ENCODE measurements at places on chromosomes 12 and 14. TPM values are rescaled to one million over a fixed set of nuclear protein-coding genes. Genes with fewer than 3 reads are reported as not detected.
A peak's percentile ranks its signal among the peaks of the same experiment; 100 is the strongest.

DNA sequence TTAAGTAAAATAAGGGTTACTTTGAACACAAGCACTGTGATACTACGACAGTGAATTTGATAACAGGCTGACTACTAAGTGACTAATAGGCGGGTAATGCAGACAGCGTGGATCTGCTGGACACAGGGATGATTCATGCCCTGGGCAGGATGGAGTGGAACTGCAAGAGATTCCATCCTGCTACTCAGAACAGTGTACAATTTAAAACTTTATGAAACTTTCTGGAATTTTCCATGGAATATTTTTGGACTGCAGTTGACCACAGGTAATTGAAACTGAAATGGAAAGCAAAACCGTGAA, 46.0 kb downstream of the YEATS4 start:
- H3K27me3 ChIP-seq = no peaks in the 10 kb centered on the region
- H3K36me3 ChIP-seq = peaks cover 13% of the 10 kb centered on the region
- H3K4me1 ChIP-seq = no peaks in the 10 kb centered on the region
- H3K4me3 ChIP-seq = no peak overlapping the region
- no peak overlapping the region for H3K27ac ChIP-seq

- peak; percentile 12 for DNase-seq
- H3K27ac ChIP-seq = peak overlapping the region; percentile 11
- no peaks in the 10 kb centered on the region for H3K27me3 ChIP-seq
- H3K36me3 ChIP-seq = peaks cover 26% of the 10 kb centered on the region
- peaks cover 15% of the 10 kb centered on the region for H3K4me1 ChIP-seq
Observed at GRCh38 chr14:63524537-63525155, 18.5 kb downstream of the PPP2R5E start.

DNA sequence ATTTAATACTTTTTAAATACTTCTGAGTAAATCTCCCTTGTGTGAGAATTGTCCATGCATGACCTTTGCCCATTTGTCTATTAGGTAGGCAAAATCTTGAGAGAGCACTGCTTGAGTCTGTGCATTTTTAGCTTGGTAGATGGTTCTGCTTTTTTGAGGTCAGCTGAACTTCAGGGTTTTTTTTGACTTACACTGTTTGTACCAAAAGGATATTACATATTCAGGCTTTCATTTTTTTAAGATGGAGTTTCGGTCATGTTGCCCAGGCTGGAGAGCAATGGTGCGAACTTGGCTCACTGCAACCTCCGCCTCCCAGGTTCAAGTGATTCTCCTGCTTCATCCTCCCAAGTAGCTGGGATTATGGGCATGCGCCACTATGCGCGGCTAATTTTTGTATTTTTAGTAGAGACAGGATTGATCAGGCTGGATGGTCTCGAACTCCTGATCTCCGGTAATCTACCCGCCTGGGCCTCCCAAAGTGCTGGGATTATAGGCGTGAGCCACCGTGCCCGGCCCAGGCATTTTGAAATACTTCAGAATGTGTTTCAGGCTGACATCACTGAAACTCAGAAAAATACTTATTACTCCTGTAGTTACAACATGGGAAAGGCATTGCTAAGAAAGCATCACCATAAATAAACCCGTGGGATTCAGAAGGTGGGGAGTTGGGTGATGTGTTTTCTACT, 11.1 kb downstream of the RASSF3 start:
- peaks cover 65% of the 10 kb centered on the region for H3K4me1 ChIP-seq
- no peak overlapping the region for H3K4me3 ChIP-seq
- H3K27ac ChIP-seq = no peak overlapping the region
- no peaks in the 10 kb centered on the region for H3K27me3 ChIP-seq

DNA sequence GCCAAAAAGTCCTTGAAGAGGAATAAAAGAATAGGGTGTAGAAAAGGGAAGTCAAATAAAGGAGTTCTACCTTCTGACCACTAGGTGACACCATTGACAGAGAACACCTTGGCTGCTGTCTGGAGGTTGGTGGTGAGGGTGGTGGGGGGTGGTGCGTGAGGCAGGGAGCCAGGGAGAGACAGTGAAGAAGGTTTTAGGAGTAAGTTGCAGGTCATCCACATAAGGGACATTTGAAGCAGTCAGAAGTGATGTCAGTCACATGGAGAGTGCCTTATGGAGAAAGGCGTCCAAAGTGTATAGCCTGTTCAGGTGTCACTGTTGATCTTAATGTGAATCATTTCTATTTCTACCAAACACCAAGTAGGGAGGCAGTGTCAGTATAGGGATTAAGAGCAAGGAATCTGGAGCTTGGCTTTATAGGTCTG, 279.3 kb upstream of the DDHD1 start:
- H3K4me3 ChIP-seq = no peak overlapping the region
- no peaks in the 10 kb centered on the region for H3K36me3 ChIP-seq
- H3K4me1 ChIP-seq = no peaks in the 10 kb centered on the region
- no peak for DNase-seq

DNA sequence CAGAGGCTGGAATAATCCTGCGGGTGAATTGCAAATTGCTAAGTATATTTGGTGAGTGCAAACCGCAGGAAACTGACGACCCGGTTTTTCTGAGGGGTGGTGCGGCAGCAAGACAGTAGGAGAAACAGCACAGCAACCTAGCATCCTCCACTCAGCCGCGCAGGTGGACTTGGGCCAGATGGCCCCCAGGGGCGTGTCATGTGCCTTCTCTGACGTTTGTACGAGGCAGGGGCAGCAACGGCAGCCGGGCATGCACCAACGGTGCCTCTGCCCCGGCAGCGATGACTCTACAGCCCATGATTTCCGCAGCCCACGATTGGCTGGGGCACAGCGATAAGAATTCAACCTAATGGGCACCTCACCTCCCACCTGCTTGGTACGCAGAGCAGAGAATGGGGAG, 11.1 kb upstream of the CLEC2A start:
- DNase-seq = peak; percentile 77
- H3K27me3 ChIP-seq = no peaks in the 10 kb centered on the region
- H3K4me3 ChIP-seq = peak overlapping the region; percentile 86
- no peaks in the 10 kb centered on the region for H3K36me3 ChIP-seq
- H3K27ac ChIP-seq = peak overlapping the region; percentile 38
- peaks cover 28% of the 10 kb centered on the region for H3K4me1 ChIP-seq

GRCh38 chr14:99322731-99323599, 51.0 kb upstream of the BCL11B start:
- no peak for DNase-seq
- no peaks in the 10 kb centered on the region for H3K4me1 ChIP-seq
- no peak overlapping the region for H3K4me3 ChIP-seq
- no peak overlapping the region for H3K27ac ChIP-seq

- H3K36me3 ChIP-seq = no peaks in the 10 kb centered on the region
- no peak for DNase-seq
- no peak overlapping the region for H3K4me3 ChIP-seq
- no peaks in the 10 kb centered on the region for H3K4me1 ChIP-seq
Observed at GRCh38 chr14:31263485-31264133, 56.0 kb upstream of the HECTD1 start.

- DNase-seq = no peak
- no peaks in the 10 kb centered on the region for H3K27me3 ChIP-seq
- peaks cover 6% of the 10 kb centered on the region for H3K36me3 ChIP-seq
- no peak overlapping the region for H3K27ac ChIP-seq
Observed at GRCh38 chr14:32770422-32770821, 168.3 kb upstream of the NPAS3 start.

- no peaks in the 10 kb centered on the region for H3K27me3 ChIP-seq
- no peak for DNase-seq
- no peak overlapping the region for H3K4me3 ChIP-seq
- no peaks in the 10 kb centered on the region for H3K36me3 ChIP-seq
- H3K27ac ChIP-seq = no peak overlapping the region
Observed at GRCh38 chr14:100325958-100326357, 2.8 kb downstream of the SLC25A47 start.

- H3K4me1 ChIP-seq = peaks cover 45% of the 10 kb centered on the region
- no peaks in the 10 kb centered on the region for H3K36me3 ChIP-seq
- H3K27me3 ChIP-seq = peaks cover 78% of the 10 kb centered on the region
- H3K27ac ChIP-seq = no peak within 1 kb of the TSS
Observed at GRCh38 chr14:41606532-41607303, at the start of gene LRFN5. Gene LRFN5 (plus strand): TSS chr14:41606876.

DNA sequence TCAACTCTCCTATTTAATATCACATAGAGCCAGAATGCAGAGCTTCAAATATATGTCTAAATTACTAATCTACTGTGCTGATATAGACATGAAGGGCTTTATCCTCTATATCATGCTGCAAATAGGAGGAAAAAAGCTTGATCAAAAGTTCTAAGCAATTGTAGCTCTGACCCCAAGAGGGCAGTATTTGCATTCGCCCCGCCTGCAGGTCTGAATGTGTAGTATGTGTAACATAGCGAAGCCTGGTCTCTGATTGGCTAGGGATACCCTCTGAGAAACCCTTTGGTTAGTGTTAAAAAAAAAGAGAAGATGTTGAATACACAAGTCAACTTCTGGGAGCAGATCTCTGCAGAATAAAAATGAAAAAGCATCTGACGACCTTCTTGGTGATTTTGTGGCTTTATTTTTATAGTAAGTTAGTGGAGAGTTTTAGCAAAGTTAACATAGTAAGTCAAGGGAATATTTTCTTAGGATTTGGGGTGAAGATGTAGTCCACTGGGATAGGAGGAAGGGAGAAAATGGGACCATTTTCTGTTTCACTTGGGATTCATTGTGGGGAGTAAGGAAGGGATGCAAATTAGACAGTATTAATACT, 151.6 kb upstream of the OR4E1 start:
- H3K4me1 ChIP-seq = peaks cover 4% of the 10 kb centered on the region
- peaks cover 17% of the 10 kb centered on the region for H3K27me3 ChIP-seq
- DNase-seq = peak; percentile 68
- peak overlapping the region; percentile 15 for H3K27ac ChIP-seq
- H3K36me3 ChIP-seq = no peaks in the 10 kb centered on the region

- no peak for DNase-seq
- H3K4me3 ChIP-seq = peak overlapping the region; percentile 71
- no peaks in the 10 kb centered on the region for H3K27me3 ChIP-seq
- peaks cover 12% of the 10 kb centered on the region for H3K4me1 ChIP-seq
Observed at GRCh38 chr14:59964251-59965007, 44.5 kb downstream of the LRRC9 start.

GRCh38 chr12:29662734-29663323, 120.9 kb downstream of the TMTC1 start:
- no peaks in the 10 kb centered on the region for H3K4me1 ChIP-seq
- no peaks in the 10 kb centered on the region for H3K27me3 ChIP-seq
- DNase-seq = no peak
- no peaks in the 10 kb centered on the region for H3K36me3 ChIP-seq
- no peak overlapping the region for H3K27ac ChIP-seq

DNA sequence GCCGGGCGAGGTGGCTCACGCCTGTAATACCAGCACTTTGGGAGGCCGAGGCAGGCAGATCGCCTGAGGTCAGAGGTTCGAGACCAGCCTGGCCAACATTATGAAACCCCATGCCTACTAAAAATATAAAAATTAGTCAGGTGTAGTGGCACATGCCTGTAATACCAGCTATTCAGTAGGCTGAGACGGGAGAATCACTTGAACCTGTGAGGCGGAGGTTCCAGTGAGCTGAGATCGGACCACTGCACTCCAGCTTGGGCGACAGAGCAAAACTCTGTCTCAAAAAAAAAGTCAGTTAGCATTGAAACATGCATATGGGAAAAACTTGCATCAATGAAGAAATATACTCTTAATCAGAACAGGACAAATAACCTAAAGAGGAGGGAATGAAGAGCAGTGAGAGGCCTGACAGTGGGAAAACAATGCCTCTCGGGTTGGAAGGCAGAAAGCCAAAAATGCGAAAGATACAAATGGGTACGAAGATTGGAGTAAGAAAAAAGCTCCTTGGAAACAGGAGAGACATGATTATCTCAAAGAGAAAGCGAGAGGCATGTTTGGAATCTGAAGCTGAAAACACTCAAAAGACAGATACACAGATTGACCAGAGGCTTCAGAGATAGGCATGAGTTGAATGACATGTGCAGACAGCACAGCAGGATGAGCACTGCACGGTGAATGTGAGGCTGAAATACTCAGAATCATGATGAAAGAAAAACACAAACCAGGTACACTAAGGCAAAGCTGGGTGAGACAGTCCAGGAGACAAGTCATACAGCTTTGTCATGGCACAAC, 30.6 kb downstream of the RESF1 start:
- peaks cover 76% of the 10 kb centered on the region for H3K36me3 ChIP-seq
- peaks cover 55% of the 10 kb centered on the region for H3K4me1 ChIP-seq
- no peak for DNase-seq
- peak overlapping the region; percentile 87 for H3K27ac ChIP-seq
- no peak overlapping the region for H3K4me3 ChIP-seq

- no peak for DNase-seq
- H3K36me3 ChIP-seq = no peaks in the 10 kb centered on the region
- peak overlapping the region; percentile 49 for H3K4me3 ChIP-seq
- H3K4me1 ChIP-seq = peaks cover 8% of the 10 kb centered on the region
Observed at GRCh38 chr14:103055695-103056094, 1.7 kb downstream of the CDC42BPB start.

- H3K36me3 ChIP-seq = no peaks in the 10 kb centered on the region
- peaks cover 13% of the 10 kb centered on the region for H3K4me1 ChIP-seq
- no peak overlapping the region for H3K27ac ChIP-seq
- H3K4me3 ChIP-seq = no peak overlapping the region
Observed at GRCh38 chr12:132162508-132163031, 18.3 kb downstream of the NOC4L start.

DNA sequence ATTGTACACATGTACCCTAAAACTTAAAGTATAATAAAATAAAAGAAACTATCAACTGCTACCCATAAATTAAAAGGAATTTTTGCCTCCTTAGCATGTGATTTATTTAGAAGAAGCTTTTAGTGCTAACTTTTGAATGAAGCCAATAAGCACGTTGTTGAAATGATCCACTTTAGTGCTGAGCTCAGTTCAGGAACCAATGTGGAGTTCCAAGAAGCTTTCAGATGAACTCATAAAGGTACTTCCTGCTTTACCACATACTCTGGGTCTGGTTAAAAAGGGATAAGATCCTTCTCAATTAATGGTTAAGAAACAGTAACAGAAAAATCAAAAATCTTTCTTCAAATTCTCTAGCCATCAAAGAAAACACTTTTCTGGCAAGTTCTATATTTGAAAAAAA, 39.4 kb downstream of the TMTC1 start:
- no peak overlapping the region for H3K27ac ChIP-seq
- H3K4me3 ChIP-seq = no peak overlapping the region
- no peaks in the 10 kb centered on the region for H3K27me3 ChIP-seq
- no peaks in the 10 kb centered on the region for H3K4me1 ChIP-seq

GRCh38 chr14:93787465-93788292, 606 bp downstream of the PRIMA1 start:
- H3K27ac ChIP-seq = no peak overlapping the region
- peaks cover 55% of the 10 kb centered on the region for H3K27me3 ChIP-seq
- no peaks in the 10 kb centered on the region for H3K36me3 ChIP-seq

- no peak overlapping the region for H3K27ac ChIP-seq
- DNase-seq = no peak
- H3K4me3 ChIP-seq = no peak overlapping the region
- H3K4me1 ChIP-seq = peaks cover 9% of the 10 kb centered on the region
- H3K27me3 ChIP-seq = no peaks in the 10 kb centered on the region
Observed at GRCh38 chr12:68467514-68467913, 135.4 kb upstream of the MDM1 start.

ITGB7 gene
- total RNA-seq = 32.3 TPM

LUM gene
- total RNA-seq = not detected

FAM181A gene
- total RNA-seq = not detected

BICDL1 gene
- 133 TPM for total RNA-seq

PROX2 gene
- 0.41 TPM for total RNA-seq
